Fibroblast of the aortic adventitia (primary cell): ENCODE measurements at places on chromosomes 16 and 17.

GRCh38 chr17:36485805-36486203 is 677 bp upstream of the ZNHIT3 start:
- DNase-seq: no peak

DNA sequence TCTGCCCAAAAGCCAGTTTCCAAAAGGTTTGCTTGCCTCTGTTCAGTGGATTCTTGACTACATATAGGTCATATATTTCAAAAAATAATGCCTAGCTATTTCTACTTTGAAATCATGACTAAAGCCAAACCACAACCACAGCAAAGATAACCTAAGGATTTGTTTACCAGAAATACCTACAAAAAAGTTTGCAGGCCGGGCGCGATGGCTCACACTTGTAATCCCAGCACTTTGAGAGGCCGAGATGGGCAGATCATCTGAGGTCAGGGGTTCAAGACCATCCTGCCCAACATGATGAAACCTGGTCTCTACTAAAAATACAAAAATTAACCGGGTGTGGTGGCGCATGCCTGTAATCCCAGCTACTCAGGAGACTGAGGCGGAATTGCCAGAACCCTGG is 15.2 kb downstream of the CARHSP1 start:
- DNase-seq: no peak

- no peak for DNase-seq
These were observed 3.3 kb downstream of the ABCC3 start for GRCh38 chr17:50637829-50638605.

DNA sequence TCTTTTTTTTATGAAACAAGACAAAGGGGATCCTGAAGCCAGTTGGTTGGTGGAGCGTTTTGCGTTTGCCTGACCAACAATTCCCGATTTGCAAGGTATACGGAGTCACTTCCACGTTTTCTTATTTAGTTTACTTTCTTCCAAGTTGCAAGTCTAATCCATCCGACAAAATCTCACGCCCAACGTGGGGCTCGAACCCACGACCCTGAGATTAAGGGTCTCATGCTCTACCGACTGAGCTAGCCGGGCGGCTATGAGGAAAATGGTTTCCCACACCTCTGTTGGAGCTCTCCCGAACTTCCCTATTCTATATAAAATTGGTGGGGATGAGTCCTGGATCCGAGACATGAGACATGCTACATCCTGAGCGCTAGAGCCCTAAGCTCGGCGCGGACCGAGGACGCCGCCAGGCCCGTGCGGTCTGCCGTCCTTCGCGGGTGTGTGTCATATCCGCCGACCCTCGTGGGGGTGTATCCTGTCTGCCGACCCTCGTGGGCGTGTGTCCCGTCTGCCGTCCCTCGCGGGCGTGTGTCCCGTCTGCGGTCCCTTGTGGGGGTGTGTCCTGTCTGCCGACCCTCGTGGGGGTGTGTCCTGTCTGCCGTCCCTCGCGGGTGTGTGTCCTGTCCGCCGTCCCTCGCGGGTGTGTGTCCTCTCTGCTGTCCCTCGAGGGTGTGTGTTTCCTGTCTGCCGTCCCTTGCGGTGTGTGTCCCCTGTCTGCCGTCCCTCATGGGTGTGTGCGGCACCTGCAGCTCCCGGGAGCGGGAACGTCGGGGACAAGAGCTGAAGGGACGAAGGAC is 22.6 kb downstream of the ZNF213 start:
- DNase-seq: peak; percentile 95

- peak; percentile 36 for DNase-seq
These were observed 52.7 kb downstream of the SREBF1 start for GRCh38 chr17:17783825-17784656.

DNA sequence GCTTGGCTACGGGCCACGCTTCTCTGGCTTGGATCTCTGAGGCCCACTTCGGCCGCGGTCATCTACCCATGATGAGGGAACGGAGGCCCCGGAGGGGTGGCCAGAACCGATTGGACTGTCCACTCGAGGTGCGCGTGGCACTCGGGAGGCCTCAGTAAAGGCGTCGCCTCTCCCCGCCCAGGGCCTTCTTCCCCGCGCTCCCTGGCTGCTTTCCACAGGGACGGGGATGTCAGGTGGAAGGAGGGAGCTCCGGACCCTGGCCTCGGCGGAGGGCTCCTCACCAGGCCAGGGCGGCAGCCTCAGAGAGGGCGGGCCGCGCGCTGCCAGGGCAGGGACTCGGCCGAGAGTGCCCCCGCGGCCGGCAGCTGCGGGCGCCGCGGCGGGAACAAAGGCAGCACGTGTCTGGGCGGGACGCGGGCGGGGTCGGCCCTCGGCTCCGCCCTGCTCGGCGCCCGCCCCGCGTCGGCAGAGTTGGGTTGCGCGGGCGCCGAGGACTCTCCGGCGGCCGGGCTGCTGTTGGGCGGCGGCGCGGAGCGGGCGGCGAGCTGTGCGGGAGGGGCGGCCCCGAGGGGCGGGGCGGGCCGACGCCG is 587 bp upstream of the CDK5R1 start:
- peak; percentile 42 for DNase-seq

DNA sequence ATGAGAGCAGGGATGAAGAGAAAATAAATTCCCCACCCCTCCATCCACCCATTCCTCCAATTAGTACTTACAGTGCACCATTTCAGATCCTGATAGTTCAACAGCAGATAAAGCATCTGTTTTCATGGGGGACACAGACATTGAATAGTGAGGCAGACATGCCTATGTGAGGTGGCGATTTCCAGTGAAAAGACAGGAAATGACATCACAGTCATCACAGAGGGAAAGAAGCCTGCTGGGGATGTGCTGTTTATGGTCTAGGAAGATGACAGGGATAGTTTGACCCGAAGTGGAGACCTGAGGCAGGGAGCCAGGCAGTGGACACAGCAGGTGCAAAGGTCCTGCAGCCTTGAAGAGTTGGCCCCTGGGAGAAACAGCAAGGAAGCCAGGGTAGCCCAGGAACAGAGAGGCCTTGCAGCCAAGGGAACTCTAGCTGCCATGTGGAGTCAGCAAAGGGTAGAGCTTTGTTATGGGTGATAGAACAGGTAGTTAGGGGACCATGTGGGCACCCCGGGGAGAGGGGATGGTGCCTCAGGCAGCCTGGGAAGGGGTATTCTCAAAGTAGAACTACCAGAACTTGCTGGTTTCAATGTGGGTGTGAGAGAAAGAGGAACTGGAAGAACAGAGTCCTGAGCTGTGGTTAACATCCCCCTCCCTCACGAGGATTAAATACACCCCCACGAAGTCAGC is 256.6 kb downstream of the CPPED1 start:
- DNase-seq: no peak

DNA sequence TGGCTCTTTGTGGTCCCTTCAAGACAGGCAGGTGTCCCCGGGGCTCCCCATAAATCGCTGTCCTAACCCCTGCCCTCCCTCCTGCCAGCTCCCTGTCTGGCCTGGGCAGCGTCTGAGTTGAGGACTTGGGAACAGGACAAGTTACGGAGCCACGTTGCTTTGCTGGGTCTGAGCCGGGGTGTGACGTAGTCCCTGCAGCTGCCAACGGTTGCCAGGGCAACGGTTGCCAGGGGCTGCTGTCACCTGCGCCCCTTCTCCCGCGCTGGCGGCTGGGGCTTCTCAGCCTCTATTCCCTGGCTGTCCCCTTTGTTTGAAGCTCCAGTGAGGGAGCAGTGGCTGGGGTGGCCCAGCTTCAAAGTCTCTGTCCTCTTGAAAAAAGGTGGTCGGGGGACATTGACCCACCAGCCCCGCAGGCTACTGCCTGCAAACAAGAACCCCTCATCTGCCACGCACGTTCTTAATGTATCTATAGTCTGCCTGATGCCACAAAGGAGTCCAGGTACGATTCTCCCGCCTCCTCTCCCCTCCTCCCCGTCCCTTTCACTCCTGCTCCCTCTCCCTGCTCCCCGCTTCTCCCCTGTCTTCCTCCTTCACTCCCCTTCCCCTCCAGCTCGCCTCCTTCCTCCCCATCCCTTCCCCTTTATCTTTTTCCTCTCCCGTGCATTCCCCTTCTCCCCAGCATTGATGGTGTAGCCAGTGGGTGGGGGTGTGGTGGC is 10.9 kb downstream of the ADGRG1 start:
- no peak for DNase-seq

GRCh38 chr17:82195675-82196672 is 16.7 kb downstream of the CCDC57 start:
- peak; percentile 12 for DNase-seq

GRCh38 chr17:69503711-69504110 is 89.2 kb downstream of the MAP2K6 start:
- DNase-seq: no peak

- no peak for DNase-seq
These were observed 78.3 kb downstream of the TANGO6 start for GRCh38 chr16:68921637-68922036.

DNA sequence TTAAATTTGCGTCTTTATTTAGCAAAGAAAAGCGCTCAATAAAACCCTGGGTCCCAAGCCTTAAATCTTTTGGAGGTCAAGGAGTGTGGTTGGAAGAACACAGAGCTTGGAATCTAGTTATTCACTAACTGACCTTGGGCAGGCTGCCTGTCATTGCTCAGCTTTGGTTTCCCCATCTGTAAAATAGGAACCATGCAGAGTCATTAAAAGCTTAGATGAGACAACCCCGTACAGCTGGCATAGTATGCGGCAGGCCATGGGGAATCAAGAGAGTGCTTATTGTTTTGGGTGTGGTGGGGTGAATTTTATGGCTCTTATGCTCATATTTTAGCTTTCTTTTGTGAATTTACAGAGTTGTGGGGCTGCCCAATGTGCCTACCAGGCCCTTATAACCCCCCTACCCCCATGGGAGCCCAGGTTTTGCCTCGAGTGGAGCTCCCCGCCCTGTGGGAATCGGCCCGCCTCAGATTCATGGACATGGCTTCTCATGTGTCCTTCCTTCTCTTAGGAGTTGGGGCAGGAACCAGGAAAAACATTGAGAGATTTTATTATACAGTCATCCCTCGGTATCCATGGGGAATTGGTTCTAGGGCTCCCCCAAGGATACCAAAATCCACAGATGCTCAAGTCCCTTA is 113.5 kb downstream of the CLEC16A start:
- no peak for DNase-seq
